ENCODE measurements at places on chromosomes 12 and 14.
A peak's percentile ranks its signal among the peaks of the same experiment; 100 is the strongest.

GRCh38 chr12:72148709-72149108, 123.5 kb upstream of the TRHDE start:
- DNase-seq = peak; percentile 44

DNA sequence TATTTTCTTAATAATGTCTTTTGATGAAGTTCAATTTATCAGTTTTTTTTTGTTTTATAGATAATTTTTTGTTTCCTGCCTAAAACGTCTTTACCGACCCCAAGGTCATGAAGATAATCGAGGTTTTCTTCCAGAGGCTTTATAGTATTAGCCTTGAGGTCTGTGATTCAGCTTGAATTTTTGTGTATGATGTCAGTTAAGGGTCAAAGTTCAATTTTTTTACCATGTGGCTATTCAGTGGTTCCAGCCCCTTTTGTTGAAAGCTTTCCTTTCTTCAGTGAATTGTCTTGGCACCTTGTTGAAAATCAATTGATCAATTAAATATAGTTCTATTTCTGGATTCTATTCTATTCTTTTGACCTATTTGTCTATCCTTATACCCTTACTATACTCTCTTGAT, 3.2 kb upstream of the MGST1 start:
- no peak for DNase-seq

DNA sequence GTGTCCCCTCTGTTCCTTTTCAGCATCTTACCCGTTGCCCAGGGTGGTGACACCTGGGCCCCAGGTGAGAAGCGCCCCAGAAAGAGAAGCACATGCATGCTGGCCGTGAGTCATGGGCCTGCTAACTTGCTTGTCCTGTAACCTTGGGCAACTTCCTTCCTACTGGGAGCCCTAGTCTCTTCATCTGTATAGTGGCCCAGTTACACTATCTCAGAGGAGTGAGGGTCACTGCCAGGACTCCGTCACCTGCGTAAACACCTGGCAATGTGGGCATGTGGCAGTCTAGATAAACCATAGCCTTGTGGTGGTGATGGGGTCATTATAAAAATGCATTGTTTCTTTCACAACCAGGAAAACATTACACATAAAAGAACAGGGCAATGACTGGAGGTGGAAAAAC, 125.2 kb downstream of the SLC25A47 start:
- DNase-seq = no peak

DNA sequence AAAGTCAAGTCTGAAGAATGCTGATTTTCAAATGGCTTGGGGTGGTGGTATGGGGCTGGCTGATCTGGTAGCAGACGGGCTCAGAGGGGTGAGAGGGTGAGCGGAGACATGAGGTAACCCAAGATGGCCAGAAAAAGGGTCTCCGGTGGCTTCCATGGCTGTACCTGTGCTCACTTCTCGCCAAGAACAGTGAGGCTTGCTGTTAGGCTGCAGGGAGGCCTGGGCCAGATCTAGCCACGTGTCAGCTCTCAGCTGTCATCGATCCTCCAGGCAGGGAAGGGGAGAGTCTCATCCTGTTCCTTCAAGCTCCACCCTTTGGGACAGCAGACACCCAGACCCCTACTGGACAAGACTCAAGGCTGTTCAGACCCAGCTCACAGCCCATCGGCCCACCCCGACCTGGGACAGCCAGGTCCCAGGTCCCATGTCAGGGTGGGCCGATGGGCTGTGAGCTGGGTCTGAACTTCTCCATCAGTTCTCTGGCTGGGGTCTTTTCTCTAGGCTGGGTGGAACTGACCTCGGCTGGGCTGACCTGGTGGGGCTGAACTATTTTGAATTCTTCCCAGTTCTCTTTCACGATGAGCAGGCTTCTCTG, 9.0 kb downstream of the LRTM2 start:
- no peak for DNase-seq

GRCh38 chr12:54590978-54591591, 2.6 kb upstream of the PPP1R1A start:
- DNase-seq = no peak

- peak; percentile 79 for DNase-seq
Measured at GRCh38 chr14:91380610-91381371, 36.8 kb downstream of the CCDC88C start.

- DNase-seq = no peak
Measured at GRCh38 chr12:130419116-130419515, 81.4 kb downstream of the PIWIL1 start.

GRCh38 chr14:61812347-61813095, 50.3 kb downstream of the SNAPC1 start:
- DNase-seq = peak; percentile 38

- DNase-seq = peak; percentile 85
Measured at GRCh38 chr12:105330283-105330930, at the start of gene C12orf75. C12orf75 (plus strand) TSS chr12:105330691; CDS start chr12:105330892, 201 bp downstream.

- DNase-seq = no peak
Measured at GRCh38 chr12:109288571-109288970, 20.5 kb downstream of the FOXN4 start.

DNA sequence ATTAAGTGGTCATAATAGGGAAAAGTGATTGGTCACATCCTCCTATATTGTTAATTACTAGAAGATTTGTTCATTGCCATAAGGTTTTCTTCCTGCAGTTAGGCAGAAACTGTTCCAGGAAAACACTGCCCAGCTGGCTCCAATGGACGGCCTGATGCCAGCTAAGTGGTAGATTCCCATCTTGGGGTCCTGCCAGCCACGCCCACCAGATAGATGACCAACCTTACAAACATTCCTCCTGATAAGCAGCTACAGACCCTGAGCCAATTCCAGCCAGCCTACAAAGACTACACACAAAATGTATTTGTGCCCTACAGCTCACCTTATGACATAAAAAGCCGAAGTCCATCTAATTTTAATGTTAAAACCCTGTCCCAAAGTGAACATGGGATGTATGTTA, 685.9 kb upstream of the USP15 start:
- DNase-seq = no peak

DNA sequence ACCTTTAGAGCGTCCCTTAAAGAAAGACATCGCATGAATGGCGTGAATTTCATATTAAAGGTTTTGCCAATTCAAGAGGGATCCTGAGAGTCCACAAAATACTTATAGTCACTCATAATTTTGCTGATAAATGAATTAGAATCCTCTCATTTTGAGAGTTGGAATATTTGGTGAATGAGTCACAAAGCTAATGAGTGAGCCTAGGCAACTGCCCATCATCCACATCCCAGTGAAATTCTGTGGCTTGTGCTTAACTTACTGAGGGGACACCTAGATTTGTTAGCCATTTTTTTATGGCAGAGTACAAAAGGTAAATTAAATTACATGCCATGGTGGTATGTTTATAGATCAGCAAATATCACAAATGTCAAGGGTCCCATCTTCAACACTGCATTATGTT, 12.7 kb upstream of the NOXRED1 start:
- no peak for DNase-seq

DNA sequence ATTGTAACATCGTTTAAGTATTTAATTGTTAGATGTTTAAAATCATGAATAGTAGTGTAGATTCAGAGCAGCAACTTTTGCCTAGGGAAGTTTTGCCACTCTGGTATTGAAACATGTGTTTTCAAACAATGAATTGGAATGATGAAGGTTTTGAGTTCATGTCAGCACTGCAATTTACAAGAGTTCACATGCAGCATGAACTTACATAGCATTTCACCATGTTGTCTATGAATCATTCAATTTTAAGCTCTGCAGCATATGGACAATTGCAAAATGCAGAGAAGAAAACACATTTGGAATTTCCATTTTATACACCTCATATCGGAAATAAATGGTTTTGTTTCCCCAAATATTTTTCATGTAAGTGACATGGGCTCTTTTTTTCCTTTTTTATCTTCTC, 170.7 kb upstream of the CDKN3 start:
- no peak for DNase-seq

Data from NCI-H1105 treated with DMSO at 0.1 percent for 48 hours (cell line).